ENCODE measurements at places on chromosomes 7 and 10.

- ATAC-seq, result peak; percentile 25
Observed at GRCh38 chr10:62188021-62188616, 80.5 kb downstream of the RTKN2 start.

DNA sequence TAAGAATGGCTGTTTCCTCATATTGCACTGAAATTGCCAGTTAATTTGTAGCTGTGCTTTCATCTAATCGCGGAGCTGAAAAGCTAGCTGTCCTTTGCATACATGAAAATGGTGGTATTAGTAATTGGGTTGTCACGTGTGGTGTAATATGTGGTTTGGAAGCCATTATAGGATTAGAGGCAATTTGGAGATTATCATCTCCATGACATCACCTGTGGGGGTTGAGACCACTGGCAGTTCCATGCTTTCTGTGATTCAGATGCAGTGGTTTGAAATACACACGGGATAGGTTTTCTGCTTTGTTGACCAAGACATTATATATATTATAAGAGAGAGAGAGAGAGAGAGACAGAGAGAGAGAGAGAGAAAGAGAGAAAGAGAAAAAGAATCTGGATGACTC lies 180.8 kb downstream of the RAB11FIP2 start:
- ATAC-seq, result no peak

GRCh38 chr7:140732416-140732815 lies 35.9 kb downstream of the NDUFB2 start:
- ATAC-seq, result no peak

GRCh38 chr10:687583-688311 lies 1.7 kb downstream of the DIP2C start:
- ATAC-seq, result no peak

GRCh38 chr10:113609704-113610108 lies 54.1 kb downstream of the NRAP start:
- ATAC-seq, result no peak

GRCh38 chr7:13989126-13989948 lies at the start of gene ETV1:
Gene ETV1, minus strand, starts transcription at chr7:13989666. Its CDS starts 614 bp downstream, at chr7:13989052.
- ATAC-seq, result no peak

DNA sequence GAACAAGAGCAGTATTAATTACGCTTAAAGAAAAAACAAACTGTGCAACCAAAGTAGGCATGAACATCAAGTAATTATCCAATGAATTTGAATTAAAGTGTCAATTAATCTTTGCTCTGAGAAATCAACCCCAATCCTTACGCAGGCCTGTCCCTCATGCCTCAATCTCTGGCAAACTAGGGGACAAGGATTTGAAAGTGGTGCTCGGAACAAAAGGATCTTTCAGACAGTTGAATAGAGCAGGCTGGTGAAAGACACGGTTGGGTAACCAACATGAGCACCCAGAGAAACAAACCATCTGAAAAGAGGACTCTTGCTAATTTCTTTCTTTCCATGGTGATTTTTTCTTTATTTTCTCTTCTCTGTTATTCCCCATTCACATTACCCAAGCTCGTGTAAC lies 203.5 kb upstream of the PHF14 start:
- ATAC-seq, result no peak

- ATAC-seq, result no peak
Observed at GRCh38 chr7:4837803-4838625, 23.8 kb downstream of the PAPOLB start.

DNA sequence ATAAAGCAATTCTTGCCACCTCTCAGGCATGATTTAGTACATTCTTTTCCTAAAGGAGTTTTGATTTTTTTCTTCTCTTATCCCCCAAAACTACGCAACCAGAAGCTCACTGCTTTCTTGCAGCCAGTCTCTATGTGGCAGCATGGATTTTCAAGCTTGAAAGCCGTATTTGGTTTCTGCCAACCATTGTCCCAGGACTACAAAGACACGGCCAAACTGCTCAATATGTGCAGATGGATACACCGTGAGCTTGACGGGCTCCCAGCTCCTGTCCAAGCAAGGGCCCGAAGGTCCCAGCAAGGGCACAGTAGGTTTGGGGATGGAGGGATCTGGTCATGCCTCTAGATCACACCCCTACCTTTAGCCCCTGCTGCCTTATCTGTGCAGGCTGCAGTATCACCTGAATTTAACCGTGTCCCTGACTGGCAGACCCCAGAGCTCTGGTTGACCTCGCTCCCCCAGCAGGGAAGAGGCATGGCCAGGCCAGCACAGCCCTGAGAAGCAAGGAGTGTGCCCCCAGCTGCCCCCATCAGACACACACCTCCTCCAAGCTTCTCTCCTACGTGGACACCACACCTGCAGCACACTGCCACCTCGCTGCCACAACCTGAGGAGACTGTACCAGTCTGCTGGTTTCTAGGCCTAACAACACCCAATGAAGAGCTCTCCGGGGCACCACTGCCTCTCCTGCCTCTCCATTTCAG lies 86.8 kb downstream of the COBL start:
- ATAC-seq, result no peak

DNA sequence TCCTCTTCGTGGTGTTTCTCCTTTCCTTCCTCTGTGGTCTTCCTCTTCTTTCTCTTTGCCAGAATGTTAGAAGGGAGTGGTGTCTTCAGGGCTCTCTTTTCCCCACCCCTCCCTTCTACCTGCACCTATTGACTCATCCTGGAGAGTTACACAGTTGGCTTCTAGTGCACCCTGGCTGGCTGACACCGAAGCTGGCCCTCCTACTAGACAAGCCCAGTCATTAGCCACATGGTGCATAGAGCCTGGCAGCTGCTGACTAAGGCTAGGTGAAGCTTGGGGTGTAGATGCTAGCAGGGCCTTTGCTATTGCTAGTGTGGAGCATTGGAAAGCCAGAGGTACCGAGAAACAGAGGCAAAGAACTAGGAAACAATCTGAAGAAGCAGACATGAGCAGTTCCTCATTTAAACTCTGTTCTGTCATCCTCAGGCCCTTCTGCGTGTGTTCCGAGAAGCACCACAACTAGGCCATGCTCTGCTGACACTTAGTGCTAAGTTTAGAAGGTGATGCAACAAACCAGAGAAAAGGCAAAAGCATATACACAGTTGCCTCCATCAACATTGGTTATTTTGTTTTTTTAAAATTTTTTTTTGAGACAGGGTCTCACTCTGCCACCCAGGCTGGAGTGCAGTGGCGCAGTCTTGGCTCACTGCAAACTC lies 213.9 kb downstream of the BAMBI start:
- peak; percentile 100 for ATAC-seq
